Central memory CD8-positive, alpha-beta T cell (primary cell): ENCODE measurements at places on chromosomes 12 and 14.

- no peak for DNase-seq
Observed at GRCh38 chr12:93360688-93361087, 17.0 kb upstream of the NUDT4 start.

- no peak for DNase-seq
Observed at GRCh38 chr14:69090187-69090789, 62.6 kb downstream of the DCAF5 start.

GRCh38 chr14:28830115-28830534, 63.5 kb downstream of the FOXG1 start:
- no peak for DNase-seq

DNA sequence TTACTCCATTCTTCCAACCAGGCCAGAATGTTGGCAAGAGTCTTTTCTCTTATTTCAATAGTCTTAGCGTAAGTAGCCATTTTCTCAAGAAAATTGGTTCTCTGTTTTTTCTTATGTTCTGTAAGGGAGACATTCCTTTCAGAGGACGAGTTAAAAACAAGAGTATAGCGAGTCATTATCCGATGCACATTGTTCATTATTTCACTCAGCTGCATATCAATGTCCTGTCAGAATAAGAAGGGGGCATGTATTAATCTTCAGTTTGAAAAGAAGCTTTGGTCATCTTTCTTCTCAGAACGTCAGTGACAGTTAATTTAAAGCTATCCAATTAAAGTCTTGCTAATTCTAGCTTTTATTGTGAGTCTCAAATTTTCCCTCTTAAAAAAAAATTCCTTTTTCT, 33.3 kb downstream of the FAM186A start:
- no peak for DNase-seq

GRCh38 chr12:80157645-80158044, 58.3 kb downstream of the OTOGL start:
- no peak for DNase-seq

GRCh38 chr12:109961612-109962011, 34.6 kb downstream of the GIT2 start:
- no peak for DNase-seq

- DNase-seq, result no peak
Observed at GRCh38 chr14:90624227-90624626, 192.0 kb downstream of the TTC7B start.

DNA sequence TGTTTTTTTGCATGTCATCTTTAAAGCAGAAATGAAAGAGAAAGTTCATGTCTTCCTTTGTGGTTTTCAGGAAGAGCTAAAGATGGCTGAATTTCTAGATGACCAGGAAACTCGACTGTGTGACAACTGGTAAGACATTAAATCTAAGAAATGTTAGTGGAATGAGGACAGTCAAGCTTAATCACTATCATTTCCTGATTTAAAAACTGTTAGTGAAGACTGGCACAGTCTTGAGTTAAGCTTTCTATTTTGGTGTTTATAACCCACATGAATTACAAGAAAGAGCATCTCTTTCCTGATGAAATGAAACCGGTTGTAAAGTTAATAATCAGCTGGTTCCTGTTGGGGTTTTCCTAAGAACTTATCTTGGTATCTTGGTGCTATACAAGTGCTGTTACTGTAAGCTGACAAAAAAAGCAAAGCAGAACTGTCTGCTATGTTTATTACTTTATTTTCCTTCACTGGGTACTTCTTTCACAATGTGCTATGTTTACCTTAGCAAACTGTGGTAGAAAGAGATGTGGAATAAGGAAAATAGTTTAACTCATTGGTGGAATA, 5.2 kb downstream of the TRAFD1 start:
- DNase-seq, result no peak

GRCh38 chr12:20716037-20716436, 20.9 kb downstream of the SLCO1C1 start:
- DNase-seq, result no peak

DNA sequence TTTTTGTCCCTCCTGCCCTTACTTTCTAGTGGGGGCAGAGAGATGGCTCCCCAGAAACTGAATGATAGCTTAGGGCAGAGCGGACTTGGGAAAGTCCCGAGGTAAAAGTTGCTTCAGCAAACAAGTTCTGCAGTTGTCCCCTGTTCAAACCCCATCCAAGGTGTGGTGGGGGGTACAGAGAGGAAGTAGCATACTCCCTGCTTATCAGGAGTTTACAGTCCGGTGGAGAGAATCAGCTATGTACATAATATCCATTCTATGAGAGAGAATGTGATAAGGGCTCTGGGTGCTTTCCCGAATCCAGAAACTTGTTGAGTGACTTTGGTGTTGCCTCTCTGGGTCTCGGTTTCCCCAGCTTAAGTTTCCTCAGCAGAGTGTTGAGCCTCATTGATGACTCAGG, 40.4 kb upstream of the VRK1 start:
- DNase-seq, result no peak

- no peak for DNase-seq
Observed at GRCh38 chr14:101109347-101109638, 205.8 kb upstream of the RTL1 start.

- DNase-seq, result no peak
Observed at GRCh38 chr12:75489187-75489586, 8.6 kb downstream of the GLIPR1 start.
